Activated naive CD4-positive, alpha-beta T cell treated with anti-CD3 and anti-CD28 coated beads for 36 hours (primary cell): ENCODE measurements at places on chromosomes 3 and 15. TPM values are rescaled to one million over a fixed set of nuclear protein-coding genes. Genes with fewer than 3 reads are reported as not detected.
A peak's percentile ranks its signal among the peaks of the same experiment; 100 is the strongest.

LRRC15 gene
- total RNA-seq: not detected

KLHL40 gene
- not detected for total RNA-seq

ERICH6 gene
- total RNA-seq: not detected

PCSK6 gene
- 0.25 TPM for total RNA-seq

- DNase-seq: no peak
These were observed 38.4 kb downstream of the RAB11A start for GRCh38 chr15:65907661-65908060.

CXCR6 gene
- total RNA-seq: 0.30 TPM

DNA sequence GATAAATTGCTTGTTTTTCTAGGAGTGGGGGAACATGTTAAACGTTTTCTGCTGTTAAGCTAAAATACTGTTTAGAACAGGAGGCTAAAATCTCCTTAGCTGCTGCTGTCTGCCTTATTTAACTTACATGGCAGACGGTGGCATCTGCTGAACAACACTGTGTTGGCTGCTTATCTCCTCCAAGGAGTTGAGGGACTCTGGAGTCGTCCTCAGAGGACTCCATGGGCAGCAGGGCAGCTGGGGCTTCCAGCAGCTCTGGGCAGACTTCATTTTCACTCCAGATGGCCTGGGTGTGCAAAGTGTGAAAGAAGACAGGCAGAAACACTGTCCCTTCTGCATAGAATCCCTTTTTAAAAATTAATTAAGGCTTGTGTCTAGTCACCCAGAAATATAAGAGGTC is 52.9 kb upstream of the NUDT16 start:
- DNase-seq: no peak

IMPDH2 gene
- total RNA-seq: 565 TPM

- DNase-seq: peak; percentile 77
These were observed 3.8 kb downstream of the PKM start for GRCh38 chr15:72227192-72227586.

DNAH12 gene
- not detected for total RNA-seq
